Stimulated activated CD4-positive, alpha-beta T cell treated with anti-CD3 and anti-CD28 coated beads, TNF-alpha, amount 100 ng/mL, for 1 hour (primary cell): ENCODE measurements at places on chromosomes 6 and 20.

- no peak for DNase-seq
Observed at GRCh38 chr6:98529364-98529763, 305.0 kb upstream of the POU3F2 start.

- DNase-seq, result no peak
Observed at GRCh38 chr6:14606353-14606752, 488.8 kb downstream of the CD83 start.

DNA sequence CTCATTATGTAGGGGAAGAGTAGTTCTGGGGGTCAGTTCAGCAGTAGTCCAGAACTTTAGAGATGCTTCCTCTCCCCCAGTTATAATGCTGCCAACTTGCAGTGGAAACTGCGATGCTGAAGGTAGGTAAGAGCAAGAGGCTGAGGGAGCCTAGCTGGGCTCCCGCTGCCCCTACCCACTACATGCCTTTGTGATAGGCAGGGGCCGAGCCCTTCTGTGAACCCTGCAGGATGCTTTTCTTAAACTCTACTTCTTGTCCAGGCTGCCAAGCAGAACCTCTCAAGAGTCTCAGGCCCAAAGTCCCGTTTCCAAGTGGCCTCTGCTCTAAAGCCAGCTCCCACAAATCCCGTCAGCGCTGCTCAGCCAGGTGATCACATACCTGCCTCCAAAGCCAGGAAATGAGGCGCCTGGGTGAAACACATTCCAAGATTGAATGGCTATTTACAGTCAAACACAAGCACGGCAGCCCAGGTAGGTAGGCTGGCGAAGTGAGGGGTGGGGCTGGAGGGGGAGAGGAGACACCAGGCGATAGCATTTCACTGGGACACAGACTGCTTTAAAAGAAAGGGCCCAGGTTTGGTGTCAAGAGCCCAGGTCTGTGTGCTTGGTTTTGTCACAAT is 150.7 kb downstream of the CD24 start:
- DNase-seq, result no peak

GRCh38 chr6:135183002-135183531 is 2.0 kb downstream of the MYB start:
- peak; percentile 61 for DNase-seq

- no peak for DNase-seq
Observed at GRCh38 chr20:2451422-2451821, 19.2 kb downstream of the SNRPB start.

DNA sequence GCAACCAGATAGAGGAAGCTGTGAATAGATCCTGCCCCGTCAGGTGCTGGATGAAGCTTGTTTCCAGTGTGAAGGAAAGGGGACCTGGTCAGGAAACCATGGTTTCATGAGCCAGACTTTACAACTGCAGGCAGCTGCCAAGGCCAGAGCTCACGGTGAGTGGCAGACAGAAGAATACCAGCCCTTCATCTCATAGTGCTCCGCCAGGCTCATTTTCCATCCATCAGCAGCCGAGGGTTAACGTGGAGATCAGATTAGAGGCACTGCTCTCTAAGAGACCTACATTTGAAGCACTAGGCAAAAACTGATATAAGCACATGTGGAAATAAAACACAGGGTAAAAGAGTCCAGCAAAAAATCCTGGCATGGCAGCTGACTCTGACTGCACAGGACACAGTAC is 172.4 kb downstream of the CD24 start:
- DNase-seq, result no peak

DNA sequence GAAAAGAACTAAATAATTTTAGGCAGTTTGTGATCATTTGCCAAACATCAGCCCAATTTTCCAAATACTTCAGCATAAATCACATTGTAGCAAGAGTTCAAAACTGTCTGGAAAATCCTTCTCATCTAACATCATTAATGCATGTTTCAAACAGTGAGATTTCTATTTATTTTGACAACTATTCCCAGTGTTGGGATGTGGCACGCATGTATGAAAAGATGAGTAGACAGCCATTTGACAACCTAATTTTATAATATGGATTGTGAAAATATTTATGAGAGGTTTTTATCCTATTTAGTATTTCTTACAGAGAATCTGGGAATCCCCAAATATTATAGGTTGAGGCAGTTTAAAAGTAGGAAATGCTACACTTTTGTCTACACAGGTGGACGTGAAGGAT is 357.6 kb upstream of the ARID1B start:
- no peak for DNase-seq

DNA sequence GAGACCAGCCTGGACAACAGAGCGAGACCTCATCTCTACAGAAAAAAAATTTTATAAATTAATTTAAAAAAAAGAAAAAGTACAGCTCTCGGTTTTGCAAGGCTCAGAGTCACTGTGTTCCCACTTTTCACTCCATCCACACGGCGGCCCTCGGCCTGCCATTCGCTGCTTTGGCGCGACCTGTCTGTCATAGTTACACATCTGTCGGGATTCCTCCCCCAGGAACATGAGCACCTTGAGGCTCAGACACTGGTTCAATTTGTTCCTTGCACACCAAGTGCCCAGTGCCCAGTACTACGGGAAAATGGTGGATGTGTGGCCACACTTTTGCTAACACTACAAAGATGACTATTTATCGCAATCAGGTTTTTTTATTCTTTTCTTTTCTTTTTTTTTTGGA is 8.4 kb downstream of the CTSZ start:
- no peak for DNase-seq

- no peak for DNase-seq
Observed at GRCh38 chr20:59177266-59178250, 13.9 kb downstream of the ZNF831 start.

DNA sequence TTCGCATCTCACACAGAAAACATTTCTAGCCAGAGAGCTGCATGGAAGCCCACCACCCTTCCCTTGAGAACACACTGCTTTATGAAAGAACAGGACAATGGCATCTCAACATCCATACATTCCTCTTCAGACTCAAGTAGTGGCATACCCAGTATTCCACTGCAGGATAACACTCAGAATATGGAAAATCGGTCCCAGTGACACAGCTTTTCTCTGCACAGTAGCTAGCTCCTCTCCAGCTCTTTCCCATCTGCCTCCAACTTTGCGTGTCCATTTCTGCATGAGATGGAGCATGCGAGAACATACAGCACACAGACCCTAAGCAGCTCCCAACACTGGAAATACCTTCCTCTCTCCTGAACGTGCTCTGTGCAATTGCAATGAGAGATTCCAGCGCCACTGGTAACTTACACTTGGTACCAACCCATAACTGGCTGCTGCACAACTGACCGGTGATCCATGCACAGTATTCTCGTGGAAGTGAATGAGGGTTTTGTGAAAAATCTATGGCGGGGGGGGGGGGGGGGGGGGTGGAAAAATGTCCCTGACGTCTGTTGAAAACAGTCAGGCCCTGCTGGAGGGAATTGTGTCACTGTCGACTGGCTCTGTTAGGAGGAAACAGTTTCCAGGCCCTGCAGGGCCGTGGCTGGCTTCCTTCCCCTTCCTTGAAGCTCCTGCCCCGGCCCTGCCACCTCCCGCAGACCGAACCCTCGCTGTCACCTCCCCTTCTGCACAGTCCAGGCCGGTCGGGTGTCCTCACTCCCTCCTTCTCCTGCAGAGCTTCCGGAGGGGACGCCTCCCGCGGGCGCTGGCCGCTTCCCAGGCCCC is 265.9 kb upstream of the QKI start:
- no peak for DNase-seq

GRCh38 chr6:34468378-34468892 is 2.6 kb downstream of the PACSIN1 start:
- DNase-seq, result no peak

- DNase-seq, result no peak
Observed at GRCh38 chr20:11626551-11626950, 291.1 kb upstream of the BTBD3 start.

- no peak for DNase-seq
Observed at GRCh38 chr6:42627044-42627443, 63.2 kb downstream of the UBR2 start.

GRCh38 chr6:37620519-37620918 is 77.2 kb downstream of the MDGA1 start:
- DNase-seq, result no peak

DNA sequence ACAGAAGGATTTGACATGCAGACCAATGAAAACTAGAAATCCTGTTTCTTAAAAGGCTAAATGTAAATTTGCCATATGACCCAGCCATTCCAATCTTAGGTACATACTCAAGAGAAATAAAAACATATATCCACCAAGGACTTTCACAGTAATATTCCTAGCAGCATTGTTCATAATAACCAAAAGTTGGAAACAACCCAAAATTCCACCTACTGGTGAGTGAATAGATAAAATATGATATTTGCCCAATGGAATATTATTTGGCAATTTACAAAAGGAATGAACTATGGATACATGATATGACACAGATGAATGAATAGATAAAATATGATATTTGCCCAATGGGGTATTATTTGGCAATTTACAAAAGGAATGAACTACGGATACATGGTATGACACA is 22.7 kb downstream of the MTCL3 start:
- DNase-seq, result no peak

DNA sequence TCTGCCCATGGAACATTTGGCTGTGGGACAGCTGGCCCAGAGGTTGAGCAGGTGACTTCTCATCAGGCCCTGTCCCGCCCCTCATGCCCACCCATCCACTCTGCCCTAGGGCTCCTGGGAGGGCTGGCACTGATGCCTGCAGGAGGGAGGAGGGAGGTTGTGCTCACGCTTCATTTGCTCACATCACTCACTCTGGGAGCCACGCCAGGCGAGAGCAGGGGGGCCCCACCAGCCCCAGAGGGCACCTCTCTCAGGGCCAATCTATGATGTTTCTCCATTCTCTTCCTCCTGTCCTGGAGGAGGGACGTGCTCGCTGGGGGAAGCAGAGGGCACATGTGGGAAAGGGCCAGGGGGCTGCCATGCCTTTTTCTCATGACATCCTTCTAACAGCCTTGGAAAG is 10.9 kb upstream of the GLP1R start:
- no peak for DNase-seq

DNA sequence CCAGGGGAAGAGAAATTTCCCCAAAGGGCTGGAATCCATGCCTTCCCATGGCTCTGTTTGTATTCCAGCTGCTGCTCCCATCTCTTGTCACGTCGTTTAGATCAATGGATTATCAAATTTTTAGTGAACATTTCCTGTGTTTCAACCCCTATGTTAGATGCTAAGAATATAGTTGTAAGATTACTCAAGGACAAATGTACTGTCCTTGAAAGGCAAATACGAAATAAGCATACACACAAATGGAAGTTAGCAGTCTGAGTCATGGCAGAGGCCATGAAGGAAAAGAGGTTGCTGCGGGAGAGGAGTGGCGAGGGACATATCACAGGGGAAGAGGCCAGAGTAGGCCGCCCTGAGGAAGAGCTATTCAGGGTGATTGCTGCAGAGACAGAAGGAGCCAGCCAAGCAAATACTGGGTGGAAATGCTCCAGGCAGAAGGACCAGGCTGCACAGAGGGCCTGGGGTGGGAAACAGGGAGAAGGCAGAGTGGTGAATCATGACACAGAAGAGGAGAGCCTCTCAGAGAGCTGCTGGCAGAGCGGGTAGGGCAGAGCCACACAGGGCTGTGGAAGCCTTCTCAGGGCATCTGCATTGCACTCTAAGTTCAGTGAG is 219.2 kb upstream of the LRFN2 start:
- DNase-seq, result no peak

DNA sequence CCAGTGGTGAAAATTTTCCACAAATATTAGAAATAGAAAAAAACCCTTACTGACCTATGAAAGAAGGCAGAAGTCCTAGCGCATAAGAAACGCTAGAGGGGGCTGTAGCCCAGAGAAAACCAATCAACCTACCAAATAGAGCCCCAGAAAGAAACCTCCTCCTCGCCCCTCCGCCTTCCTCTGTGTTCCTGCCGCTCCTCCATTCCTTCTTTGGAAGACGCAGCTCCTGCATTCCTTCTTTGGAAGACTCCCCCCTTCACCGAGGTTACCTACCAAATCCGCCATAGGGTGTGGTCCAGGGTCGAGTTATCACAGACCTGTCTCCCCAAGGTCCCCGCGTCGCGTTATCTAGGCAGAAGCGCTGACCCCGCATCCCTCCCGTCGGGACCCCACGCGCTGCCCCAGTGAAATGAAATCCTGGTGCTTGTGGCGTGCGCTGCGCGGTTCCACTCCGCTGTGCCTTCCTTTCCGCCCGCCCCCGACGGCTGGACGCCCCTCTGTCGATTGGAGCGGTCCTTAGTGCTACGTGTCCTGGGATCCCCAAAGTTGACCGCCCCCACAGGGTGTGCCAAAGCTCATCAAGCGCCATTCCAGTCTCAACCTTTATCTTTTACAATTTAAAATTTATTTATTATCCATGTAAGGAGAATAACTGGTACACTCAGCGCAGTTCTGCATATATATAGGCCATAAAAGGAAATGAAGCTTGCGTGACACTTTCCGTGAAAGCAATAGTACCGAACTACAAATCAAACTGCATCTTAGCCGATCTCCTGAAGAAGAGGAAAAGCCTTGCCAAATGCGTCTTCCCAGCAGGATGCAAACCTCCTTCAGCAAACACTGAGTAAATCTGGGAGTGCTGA is 13.0 kb downstream of the RPP21 start:
- peak; percentile 18 for DNase-seq

GRCh38 chr20:20568604-20569205 is 143.7 kb downstream of the RALGAPA2 start:
- DNase-seq, result no peak

DNA sequence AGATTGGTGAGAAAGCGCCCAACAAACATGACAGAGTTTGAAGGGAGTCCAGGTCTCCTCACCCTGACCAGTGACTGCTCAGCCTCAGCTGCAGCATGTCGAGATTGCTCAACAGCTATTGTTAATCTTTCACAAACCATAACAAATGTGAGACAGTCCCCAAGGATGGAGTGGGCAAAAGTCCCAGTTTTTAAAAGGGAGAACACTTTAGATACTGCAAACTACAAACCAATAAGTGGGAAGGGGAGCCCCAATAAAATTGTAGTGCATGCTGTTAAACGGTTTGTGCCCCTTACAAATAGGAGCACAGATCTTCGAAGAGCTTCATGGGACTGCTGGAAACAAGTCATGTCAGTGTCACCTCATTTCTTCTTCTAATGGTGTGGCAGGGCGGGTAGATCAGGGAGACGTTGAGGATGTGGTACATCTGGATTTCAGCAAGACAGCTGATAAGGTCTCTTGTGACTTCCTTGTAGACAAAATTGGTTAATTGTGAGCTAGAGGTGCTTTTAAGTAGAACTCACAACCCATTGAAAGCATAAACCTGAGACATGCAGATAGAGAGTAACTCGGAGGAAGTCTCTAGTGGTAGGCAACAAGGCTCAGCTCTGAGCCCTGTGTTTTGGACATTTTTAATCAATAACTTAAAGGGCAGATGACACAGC is 134.0 kb upstream of the ARMC2 start:
- no peak for DNase-seq

- DNase-seq, result no peak
Observed at GRCh38 chr20:25227317-25227831, 20.5 kb upstream of the PYGB start.

GRCh38 chr20:35788796-35789195 is 17.0 kb downstream of the PHF20 start:
- DNase-seq, result no peak

DNA sequence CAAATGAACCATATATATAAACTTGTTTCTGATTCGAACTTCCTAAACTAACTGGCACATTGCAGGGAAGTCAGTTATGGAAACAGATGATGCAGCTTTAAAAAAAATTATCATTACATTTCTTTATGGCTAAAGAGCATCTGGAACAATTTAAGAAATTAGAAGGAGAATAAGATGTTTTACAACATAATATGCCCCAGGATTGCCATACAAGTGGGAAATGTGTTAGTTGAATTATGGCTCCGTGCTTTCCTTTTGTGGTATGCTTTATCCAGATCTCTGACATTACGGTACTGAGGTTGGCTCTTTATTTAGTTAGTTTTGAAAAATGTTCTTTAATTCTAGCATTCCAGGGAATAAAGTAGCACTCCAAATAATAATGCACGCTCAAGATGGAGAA is 343.0 kb upstream of the ZFP64 start:
- DNase-seq, result no peak
